Neural crest cell (in vitro differentiated cells): ENCODE measurements at places on chromosomes 7 and 10.

GRCh38 chr7:30727061-30727945 is 24.6 kb upstream of the INMT start:
- DNase-seq: no peak

DNA sequence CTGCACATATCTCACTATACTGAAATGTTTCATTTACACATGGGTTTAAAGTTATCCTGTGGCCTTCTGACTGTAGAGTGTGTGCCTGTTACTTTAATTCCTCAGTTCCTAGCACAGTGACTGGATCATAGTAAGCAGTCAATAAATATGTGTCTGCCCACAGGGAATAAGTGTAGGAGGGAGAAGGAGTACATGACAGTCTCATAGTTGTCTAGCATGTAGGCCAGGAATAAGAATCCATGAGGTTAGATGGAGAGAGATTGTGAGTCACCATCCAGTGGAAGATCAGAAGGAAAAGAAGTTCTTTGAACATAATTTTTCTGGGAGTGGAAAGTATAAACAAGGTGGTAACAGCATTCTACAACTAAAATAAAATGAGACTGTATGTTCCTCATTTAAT is 36.6 kb upstream of the SEMA3A start:
- no peak for DNase-seq

GRCh38 chr10:929960-930624 is 1.4 kb downstream of the LARP4B start:
- no peak for DNase-seq

DNA sequence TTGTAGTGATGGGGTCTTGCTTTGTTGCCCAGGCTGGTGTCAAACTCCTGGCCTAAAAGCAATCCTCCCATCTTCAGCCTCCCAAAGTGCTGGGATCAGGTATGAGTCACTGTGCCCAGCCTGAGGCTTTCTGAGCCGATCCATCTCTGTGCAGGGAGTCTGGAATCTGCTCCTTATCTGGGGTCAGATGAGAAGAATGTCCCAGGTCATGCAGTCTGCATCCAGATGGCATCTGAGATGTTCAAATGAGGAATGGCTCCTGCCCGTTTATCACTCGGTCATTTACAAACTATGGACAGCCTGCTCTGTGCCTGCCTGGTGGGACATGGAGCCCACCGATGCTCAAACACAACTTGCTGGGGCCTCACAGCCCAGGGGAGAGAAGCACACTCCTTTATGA is 11.1 kb upstream of the SLC18A3 start:
- DNase-seq: no peak

- no peak for DNase-seq
Observed at GRCh38 chr10:79022565-79023230, 46.1 kb upstream of the ZMIZ1 start.

DNA sequence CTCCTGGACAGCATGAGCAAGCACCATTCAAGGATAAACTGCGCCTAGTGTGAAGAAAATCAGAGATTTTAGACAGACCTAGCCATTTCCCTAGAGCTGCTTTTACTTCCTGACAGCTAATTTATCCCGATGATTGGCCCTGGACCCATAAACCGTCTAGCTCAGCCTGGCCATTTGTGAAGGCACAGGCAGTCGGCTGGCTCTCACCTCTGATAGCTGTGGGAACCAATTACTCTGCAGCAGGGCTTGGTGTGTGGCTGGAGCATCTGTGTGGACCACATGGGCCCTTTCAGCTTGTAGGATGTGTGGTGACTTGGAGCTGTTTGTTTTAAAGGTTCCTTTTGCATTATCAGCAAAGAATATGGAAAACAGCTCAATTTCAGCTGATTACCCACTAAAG is 111.1 kb upstream of the NPY start:
- DNase-seq: no peak

GRCh38 chr7:12911053-12911452 is 223.6 kb downstream of the ARL4A start:
- DNase-seq: no peak

- no peak for DNase-seq
Observed at GRCh38 chr10:31071232-31072005, 39.8 kb upstream of the ZNF438 start.

DNA sequence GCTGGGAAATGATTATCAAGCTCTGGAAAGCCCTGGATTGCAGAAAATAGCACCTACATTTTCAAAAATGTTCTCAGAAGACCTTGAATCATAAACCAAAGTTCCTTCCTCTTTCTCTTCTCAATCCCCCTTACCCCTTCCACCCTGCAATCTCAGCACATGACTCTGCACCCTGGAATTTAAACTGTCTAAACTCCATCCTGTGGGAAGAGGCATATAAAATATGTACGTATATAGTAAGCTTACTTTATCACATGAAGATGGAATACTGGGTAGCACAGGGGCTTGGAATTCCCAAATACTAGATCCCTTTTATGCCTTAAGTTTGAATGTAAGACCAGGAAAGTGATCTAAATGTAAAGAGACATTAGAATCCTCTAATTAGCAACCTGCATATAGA is 7.7 kb downstream of the AGMO start:
- DNase-seq: no peak

DNA sequence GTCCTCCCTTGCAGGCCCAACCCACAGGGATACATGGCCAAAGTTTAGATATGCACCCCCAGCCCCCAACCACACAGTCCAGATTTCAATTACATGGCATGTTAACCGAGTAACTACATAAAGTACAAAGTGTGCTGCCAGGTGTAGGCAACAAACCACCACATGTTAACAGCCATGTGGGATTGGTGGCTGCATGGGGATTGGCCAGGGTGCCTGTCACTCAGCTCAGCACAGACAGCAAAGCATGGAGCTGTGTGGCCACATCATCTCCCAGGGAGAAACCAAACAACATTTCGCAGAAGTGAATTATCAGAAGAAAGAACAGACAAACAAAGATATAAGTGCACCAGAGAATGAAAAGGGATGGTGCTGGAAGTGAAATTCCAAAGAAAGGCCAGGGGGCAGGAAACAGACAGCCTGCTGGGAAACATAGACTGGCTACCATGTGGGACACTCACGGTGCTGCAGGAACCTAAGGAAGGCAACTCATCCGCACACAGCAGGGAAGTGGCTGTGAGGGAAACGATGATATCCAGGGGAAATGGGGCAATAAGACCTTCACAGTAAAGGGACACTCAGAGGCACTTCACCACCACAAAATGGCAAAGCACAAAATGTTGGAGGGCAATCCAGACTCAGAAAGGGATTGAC is 171.2 kb downstream of the PTPRN2 start:
- no peak for DNase-seq

DNA sequence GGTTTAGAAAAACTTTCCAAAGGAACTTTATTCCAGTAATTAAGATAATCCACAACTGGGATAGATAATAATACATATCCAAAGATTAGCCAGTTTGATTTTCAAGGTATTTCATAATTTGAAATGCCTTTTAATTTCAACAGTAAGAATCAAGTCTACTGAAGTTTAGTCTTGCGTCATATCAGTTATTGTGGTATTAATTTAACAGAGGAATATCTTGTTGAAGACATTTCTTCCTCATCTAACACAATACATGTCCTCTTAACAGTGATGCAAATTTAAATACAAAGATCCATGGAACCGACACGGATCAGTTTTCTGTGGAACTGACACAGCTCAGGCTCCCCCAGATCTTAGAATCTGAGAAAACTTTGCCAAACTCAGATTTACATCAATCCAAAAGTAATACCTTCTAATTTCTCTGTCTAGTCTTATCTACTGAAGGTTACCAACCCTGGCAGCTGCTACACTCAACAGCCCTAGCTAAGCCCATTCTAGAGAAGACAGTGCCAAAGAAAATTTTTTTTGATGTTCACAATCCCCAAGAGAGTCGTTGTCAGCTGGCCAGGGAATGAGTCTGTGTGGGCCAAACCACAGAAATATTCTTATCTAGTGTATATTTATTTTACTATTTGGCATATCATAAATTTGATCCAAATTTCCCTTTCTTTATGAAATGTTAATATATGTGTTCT is 365.2 kb upstream of the MEOX2 start:
- DNase-seq: no peak

DNA sequence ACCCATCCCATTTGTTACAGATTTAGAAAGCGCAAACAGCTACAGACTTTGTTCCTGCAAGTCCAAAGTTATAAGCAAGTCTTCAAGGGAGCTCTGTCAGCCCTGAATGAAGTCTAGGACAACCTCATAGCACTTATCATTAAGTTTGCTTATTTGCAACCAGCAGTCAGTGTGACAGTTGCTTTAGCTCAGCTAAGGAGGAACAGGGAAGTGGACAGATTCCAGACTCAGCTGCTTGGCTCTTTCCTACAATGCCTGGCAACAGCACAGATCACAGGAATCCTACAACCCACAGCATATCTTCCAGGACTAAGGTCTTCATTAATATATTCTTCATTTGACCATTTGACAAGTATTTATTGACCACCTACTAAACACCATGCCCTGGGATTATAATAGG is 17.4 kb upstream of the KIF5B start:
- no peak for DNase-seq

GRCh38 chr7:5692845-5693278 is 88.6 kb downstream of the RNF216 start:
- DNase-seq: no peak

DNA sequence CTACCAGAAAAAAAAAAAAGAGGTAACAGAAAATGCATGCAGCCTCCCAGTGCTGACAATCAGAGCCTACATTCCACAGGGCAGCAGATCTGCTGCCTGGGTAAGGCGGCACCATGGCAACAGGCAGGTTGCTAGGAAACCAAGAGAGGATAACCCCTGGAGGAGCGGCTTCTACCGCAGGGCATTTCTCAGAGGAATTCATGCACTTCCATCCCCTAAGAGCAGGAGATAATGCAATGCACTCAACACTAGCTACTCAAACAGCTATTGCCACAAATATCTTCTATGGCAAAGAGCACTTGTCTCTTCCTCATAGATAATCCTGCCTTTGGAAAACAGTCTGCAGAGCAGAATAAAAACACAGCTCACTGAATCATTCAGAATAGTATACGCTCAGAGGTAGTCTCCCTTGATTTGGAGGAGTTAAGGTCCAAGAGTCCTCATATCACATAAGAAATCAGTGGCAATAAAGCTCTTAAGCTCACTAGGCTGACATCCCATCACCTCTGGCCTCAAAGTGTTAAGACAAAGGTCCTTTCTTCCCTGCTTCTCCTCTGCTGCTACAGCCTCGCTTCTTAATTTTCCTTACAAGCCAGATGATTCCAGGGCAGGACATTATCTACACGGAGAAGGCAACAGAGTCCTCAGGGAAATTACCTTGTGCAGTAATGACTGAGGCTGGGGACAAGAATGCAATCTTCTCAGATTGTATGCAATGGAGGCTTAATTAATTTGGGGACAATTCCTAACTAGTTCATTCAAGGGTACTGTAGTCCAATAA is 10.7 kb downstream of the PSAP start:
- peak; percentile 87 for DNase-seq

DNA sequence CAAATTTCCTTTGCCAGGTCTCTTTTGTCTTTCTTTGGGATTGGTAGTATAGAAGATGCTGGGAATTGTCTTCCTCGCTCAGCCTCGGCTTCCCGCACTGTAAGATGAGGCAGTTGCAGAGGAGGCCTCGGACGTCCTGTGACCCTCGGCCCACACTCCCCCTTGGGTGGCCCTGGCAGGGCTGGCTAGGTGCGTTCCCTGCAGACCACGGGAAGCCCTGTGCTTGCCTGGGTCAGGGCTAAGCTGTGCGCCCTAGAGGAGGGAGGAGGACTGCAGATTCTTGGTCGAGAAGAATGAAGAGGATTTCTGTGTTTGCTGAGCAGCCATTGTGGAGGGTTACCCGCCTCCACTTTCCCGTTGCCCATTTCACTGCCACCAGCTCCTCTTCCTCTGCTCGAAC is 42.8 kb downstream of the WIPI2 start:
- no peak for DNase-seq

DNA sequence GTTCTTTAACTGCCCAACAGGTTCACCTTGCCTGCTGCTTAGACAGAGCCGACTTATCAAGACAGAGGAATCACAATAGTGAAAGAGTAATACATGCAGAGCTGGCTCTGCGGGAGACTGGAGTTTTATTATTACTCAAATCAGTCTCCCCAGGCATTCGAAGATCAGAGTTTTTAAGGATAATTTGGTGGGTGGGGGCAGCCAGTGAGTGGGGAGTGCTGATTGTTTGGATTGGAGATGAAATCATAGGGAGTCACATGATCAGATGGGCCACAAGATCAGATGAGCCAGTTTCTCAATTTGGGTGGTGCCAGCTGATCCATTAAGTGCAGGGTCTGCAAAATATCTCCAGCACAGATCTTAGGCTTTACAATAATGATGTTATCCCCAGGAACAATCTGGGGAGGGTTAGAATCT is 131.3 kb downstream of the AKR1D1 start:
- DNase-seq: no peak

DNA sequence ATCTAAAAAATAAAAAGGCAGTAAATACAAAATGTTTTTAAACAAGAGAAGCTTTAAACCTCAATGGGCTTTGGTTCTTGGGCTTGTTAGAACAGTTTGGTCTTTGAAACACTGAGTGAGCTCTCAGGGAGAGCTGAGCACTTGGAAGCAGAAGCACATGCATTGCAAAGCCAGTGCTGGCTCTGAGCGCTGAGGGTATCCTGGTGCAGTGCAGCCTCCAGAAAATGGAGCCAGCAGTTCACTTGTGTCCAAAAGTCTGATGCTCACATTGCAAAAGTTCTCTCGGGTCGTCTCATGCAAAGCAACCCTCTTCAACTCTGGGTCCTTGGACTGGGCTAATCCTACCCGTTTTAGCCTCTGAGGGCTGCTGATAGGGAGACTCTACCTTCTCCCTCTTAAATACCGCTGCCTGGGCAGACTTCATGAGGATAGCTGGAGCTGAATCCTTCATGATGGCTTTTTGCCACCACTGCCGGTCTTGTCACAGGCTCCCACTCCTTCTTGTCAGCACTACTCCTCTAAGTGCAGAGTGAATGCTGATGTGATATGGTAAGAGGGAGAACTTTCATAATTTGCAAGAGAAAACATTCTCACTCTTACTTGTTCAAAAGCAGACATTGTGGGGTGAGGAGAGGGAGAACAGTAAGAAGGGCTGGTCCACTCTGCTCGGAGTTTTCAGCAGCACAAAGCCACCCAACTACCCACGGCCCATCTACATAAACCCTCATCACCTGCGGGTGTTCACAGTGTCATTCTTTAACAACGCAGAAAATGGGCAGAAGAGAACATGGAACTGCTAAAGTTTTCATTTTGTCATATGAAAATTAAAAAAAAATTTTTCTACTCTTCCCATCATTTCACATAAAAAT is 42.2 kb upstream of the BMPER start:
- DNase-seq: no peak

DNA sequence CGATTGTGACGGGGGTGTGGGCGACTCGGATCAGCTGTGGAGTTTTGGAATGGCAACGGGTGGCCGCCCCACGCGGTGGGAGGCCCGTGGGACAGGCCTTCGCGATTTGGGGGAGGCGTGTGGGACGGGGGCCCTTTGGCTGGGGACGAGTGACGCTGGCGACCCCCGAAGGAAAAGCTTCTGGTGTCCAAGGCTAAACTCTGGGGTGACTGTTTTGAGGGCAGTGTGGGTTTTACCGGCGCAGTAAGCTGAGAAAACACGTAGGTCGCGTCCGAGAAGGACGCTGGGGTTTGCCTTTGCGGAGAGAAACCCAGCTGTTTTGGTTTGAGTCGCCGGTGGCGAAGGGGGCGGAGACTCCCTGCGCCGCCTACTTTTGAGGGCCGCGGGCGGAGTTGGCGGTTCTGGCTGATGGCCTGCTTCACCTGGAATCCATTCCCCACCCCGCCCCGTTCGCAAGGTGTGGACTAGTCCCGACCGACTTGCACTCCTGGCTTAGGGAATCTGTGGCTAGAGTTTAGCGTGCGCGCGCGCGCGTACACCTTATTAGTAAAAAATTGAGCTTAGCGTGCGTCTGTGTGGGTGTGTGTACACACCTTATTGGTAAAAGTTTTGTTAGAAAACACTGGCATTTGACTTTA is 606 bp downstream of the TAX1BP1 start:
- peak; percentile 57 for DNase-seq

GRCh38 chr10:48496831-48497779 is 107.8 kb downstream of the ARHGAP22 start:
- no peak for DNase-seq
